ENCODE measurements at places on chromosomes 7 and 10.

DNA sequence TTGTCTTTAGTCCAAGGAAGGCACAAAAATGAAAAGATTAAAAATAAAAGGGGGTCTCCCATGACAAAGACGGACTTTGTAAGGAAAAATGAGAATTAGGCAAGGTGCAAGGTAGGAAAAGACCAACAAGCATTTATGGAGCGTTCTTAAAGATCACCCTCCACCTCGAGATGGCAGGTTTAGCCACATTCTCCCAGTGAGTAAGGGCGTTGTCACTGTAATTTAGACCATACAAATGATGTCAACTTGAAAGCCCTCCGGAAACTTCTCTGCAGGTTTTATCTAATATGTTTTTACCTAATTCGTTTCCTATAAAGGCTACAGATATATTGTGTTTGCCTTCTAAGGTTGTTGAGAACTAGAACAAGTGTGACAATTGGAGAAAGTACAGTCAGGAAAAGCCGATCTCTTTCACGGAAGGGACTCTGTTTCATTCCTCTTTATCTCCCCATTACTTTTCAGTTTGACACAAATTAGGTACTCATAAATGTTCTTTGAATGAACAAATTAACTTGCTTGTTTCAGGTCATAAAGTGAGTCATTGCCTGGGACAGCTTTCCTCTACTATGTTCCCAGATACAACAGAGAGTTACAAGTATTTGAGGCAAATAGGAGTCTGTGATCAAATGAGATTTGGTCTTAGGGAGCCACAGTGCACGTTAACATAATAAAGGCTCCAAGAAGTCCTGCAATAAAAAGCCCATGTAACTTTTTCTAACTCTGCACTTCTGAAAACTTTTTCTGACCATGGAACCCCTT, 102.6 kb upstream of the HABP2 start:
- no peak for DNase-seq

DNA sequence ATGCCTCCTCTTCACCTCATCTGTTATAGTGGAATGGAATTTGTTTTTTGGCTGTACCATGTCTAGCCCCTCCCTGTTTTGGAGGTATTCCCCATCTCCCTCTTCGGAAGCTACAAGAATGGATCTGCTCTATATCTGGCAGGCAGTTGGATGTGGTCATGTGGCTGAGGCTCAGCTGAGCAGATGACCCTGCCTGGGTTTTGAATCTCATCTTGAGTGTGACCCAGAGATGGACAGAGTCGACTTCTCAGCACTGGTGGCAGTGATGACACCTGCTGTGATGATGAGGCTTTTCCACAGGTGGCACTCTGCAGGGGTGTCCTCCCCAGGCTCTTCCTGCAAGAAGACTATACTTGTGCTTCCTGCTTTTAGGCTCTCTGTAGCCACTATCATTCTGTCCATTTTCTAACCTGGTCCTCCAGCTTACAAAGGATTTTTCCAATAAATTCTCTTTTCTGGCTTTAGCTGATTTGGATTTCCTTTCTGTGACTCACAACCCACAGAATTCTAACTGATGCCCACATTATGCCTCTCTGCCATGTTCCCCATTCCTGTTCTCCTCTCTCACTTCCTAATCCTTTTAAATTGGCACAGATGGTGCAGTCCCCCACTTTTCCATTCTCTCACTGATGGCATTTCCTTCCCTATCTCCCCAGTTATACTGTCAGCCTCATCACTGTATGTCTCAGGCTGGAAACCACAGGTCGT, 7.5 kb upstream of the ARHGAP22 start:
- DNase-seq, result no peak

GRCh38 chr10:101273330-101273729, 44.1 kb upstream of the LBX1 start:
- DNase-seq, result no peak

DNA sequence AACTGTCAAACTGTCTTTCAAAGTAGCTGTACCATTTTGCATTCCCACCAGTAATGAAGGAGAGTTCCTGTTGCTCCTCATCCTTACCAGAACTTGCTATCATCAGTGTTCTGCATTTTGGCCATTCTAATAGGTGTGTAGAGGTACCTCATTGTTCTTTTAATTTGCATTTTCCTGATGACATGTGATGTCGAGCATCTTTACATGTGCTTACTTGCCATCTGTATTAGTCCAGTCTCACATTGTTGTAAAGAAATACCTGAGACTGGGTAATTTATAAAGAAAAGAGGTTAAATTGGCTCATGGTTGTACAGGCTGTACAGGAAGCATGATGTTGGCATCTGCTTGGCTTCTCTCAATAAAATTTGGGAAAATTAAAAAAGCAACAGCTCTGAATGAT, 38.7 kb upstream of the EEPD1 start:
- DNase-seq, result no peak
